ENCODE measurements at places on chromosomes 2 and 18. TPM values are rescaled to one million over a fixed set of nuclear protein-coding genes. Genes with fewer than 3 reads are reported as not detected.
A peak's percentile ranks its signal among the peaks of the same experiment; 100 is the strongest.

Gene POTEI
- not detected for total RNA-seq

Gene SEMA4C
- total RNA-seq: 0.94 TPM

DNA sequence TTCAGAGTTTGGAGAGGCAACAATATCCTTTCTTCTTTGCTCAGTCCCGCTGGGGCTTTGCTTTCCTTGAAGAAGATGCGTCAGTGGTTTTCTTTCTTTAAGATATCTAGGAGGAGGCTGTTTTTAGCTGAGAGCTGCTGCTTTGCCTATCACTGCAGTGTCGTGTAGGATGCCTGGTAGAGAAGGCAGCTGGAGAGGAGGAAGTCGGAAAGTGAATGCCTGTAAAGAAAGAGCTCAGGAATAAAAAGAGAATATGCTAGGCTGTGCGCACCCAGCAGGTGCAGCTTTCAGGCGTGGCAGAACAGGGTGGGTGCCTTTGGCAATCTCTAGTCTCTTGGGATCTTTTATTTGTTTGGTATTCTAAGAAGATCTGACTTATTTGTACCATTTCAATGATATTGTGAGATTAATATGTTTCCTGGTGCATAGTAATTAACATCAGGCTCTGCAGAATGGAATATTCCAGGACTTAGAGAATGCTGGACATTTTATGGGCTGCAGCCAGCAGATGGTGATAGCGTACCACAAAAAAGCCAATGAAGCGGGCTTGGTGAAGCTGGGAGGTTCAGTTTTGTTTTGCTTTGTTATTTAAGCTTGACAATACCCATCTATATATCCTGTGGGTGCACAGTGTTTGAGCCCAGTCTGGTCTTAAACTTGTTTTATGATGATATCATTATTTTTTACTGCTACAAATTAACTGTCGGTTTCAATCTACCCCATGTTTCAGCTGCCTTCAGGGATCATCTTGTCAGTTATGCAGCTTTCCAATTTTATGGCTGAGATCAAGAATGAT is 34.9 kb downstream of the CAVIN2 start:
- no peak overlapping the region for H3K27ac ChIP-seq
- H3K4me3 ChIP-seq: no peak overlapping the region
- no peaks in the 10 kb centered on the region for H3K4me1 ChIP-seq

GRCh38 chr2:219916726-219917440 is 289.5 kb downstream of the SLC4A3 start:
- H3K36me3 ChIP-seq: no peaks in the 10 kb centered on the region
- DNase-seq: no peak
- H3K4me1 ChIP-seq: no peaks in the 10 kb centered on the region
- H3K4me3 ChIP-seq: no peak overlapping the region
- no peak overlapping the region for H3K27ac ChIP-seq
- no peaks in the 10 kb centered on the region for H3K27me3 ChIP-seq

GRCh38 chr18:72180689-72181088 is 363.5 kb downstream of the CBLN2 start:
- no peak overlapping the region for H3K4me3 ChIP-seq
- H3K36me3 ChIP-seq: no peaks in the 10 kb centered on the region
- H3K27ac ChIP-seq: peak overlapping the region; percentile 67
- H3K4me1 ChIP-seq: peaks cover 7% of the 10 kb centered on the region
- DNase-seq: peak; percentile 6
- no peaks in the 10 kb centered on the region for H3K27me3 ChIP-seq

- no peak overlapping the region for H3K27ac ChIP-seq
- no peaks in the 10 kb centered on the region for H3K27me3 ChIP-seq
- H3K36me3 ChIP-seq: no peaks in the 10 kb centered on the region
- H3K4me3 ChIP-seq: no peak overlapping the region
- DNase-seq: no peak
These were observed 544.0 kb upstream of the FAM98A start for GRCh38 chr2:34143149-34143548.

All from B cell (primary cell).